Stomach (tissue), 19 donors: ENCODE measurements at places on chromosomes 7 and 10. TPM values are rescaled to one million over a fixed set of nuclear protein-coding genes. Genes with fewer than 3 reads are reported as not detected.

The ANKIB1 gene
- 121 TPM for total RNA-seq

The THSD7A gene
- total RNA-seq = 0.29 TPM

- peaks cover 45% of the 10 kb centered on the region for H3K4me1 ChIP-seq
- peak overlapping the region; percentile 74 for H3K4me3 ChIP-seq
- H3K36me3 ChIP-seq = peaks cover 6% of the 10 kb centered on the region
- peak overlapping the region; percentile 90 for H3K27ac ChIP-seq
- DNase-seq = peak; percentile 64
- H3K27me3 ChIP-seq = no peaks in the 10 kb centered on the region
Measured at GRCh38 chr7:151087245-151088018, 1.2 kb downstream of the AGAP3 start.

DNA sequence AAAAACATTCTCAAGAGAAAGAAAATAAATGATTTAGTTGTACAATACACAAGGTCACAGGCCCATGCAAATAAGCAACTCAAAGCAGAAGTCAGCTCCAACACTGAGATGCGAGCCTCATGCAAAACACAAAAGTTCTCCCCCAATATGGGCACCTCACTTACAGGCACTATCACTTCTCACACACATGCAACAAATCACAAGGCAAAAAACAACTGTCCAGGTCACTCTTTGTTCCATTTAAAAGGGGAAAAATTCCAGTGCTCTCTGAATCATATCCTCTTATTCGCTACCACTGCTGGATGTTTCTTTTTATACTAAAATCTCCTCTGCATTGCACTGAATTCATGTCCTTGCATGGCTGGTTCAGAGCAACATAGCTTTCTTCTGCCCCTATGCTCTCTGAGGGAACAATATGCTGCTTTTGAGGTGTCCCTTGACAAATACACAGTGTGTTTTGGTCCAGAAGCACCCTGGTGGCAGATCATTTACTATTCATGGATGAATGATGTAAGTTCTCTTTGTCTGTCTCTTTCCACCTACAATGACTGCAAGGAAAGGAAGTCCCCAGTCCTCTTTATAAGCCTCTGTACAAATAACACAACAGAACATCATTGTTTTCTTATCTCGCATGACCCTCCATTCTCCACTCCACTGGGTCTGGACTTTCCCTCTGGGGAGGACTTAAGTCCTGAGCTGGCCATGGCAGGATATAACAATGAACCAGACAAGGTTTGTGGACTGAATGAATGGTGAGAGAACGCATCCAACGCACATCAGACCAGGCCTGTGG, 85.4 kb upstream of the GSDME start:
- H3K4me1 ChIP-seq = no peaks in the 10 kb centered on the region
- H3K27me3 ChIP-seq = no peaks in the 10 kb centered on the region
- no peak for DNase-seq
- no peaks in the 10 kb centered on the region for H3K36me3 ChIP-seq
- no peak overlapping the region for H3K4me3 ChIP-seq
- no peak overlapping the region for H3K27ac ChIP-seq

- no peaks in the 10 kb centered on the region for H3K27me3 ChIP-seq
- H3K4me1 ChIP-seq = no peaks in the 10 kb centered on the region
- no peak overlapping the region for H3K4me3 ChIP-seq
Measured at GRCh38 chr7:31761646-31762045, 74.6 kb downstream of the PPP1R17 start.

The CC2D2B gene
- 5.1 TPM for total RNA-seq

- no peak overlapping the region for H3K4me3 ChIP-seq
- no peaks in the 10 kb centered on the region for H3K27me3 ChIP-seq
- peaks cover 26% of the 10 kb centered on the region for H3K4me1 ChIP-seq
- DNase-seq = no peak
Measured at GRCh38 chr10:76149182-76149581, 717.8 kb downstream of the LRMDA start.

DNA sequence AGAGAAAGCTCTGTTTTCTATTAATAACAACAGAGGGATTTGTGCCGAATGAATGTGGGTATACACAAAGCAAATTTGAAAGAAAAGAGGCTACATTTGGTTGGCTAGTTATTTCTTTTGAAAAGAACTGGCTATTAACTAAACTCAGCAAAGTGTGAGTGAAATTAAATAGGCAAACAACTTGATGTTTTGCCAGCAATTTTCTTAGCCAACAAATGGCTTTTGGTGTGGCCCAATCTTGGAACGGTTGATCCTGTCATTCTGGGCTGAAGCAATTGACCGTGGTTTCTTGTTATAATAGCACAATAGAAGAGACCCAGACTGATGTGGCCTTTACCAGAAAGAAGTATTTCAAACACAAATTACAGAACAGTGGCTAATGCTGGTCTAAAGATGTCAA, 898.6 kb downstream of the KCNMA1 start:
- no peak overlapping the region for H3K27ac ChIP-seq
- no peak overlapping the region for H3K4me3 ChIP-seq
- no peak for DNase-seq
- H3K36me3 ChIP-seq = no peaks in the 10 kb centered on the region
- H3K27me3 ChIP-seq = no peaks in the 10 kb centered on the region

- H3K36me3 ChIP-seq = no peaks in the 10 kb centered on the region
- H3K27ac ChIP-seq = peak overlapping the region; percentile 53
- no peak overlapping the region for H3K4me3 ChIP-seq
- DNase-seq = no peak
Measured at GRCh38 chr7:142519079-142520078, 229.9 kb upstream of the PRSS1 start.

- no peak for DNase-seq
- H3K36me3 ChIP-seq = no peaks in the 10 kb centered on the region
- no peak overlapping the region for H3K4me3 ChIP-seq
Measured at GRCh38 chr7:17556247-17556956, 257.9 kb downstream of the AHR start.

DNA sequence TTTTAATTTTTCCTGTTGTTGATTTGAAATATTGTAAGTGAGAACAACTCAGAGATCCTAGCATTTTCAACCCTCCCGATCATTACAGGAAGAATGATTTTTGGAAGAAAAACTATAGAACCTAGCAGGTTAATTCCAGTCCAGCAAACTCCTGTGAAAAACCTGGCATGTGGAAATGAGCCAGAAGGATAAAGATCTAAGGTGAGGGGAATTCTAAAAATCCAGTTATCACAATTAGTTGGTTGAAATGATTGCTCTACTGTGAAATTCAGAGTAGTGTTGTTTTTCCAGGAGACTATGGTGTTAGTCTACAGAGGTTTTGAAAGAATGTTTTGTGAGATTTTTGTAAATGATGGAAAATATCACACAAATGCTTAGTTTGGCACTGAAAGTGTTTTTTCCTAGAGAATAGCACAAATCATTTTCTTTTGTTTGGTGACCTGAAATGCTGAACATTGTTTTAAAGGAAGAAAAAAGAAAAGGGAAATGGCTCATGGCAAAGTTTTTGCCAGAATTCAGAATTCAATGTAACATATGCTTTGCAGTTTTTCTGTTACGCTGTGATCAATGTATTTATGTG, 152.4 kb upstream of the SLC26A5 start:
- H3K27me3 ChIP-seq = no peaks in the 10 kb centered on the region
- no peaks in the 10 kb centered on the region for H3K36me3 ChIP-seq
- no peak overlapping the region for H3K27ac ChIP-seq
- DNase-seq = no peak

- no peaks in the 10 kb centered on the region for H3K4me1 ChIP-seq
- no peak for DNase-seq
- H3K36me3 ChIP-seq = no peaks in the 10 kb centered on the region
- H3K27me3 ChIP-seq = no peaks in the 10 kb centered on the region
Measured at GRCh38 chr10:89887406-89887805, 186.0 kb downstream of the KIF20B start.
